Femur (tissue), 1 donor: ENCODE measurements at places on chromosomes 16 and 17.

DNA sequence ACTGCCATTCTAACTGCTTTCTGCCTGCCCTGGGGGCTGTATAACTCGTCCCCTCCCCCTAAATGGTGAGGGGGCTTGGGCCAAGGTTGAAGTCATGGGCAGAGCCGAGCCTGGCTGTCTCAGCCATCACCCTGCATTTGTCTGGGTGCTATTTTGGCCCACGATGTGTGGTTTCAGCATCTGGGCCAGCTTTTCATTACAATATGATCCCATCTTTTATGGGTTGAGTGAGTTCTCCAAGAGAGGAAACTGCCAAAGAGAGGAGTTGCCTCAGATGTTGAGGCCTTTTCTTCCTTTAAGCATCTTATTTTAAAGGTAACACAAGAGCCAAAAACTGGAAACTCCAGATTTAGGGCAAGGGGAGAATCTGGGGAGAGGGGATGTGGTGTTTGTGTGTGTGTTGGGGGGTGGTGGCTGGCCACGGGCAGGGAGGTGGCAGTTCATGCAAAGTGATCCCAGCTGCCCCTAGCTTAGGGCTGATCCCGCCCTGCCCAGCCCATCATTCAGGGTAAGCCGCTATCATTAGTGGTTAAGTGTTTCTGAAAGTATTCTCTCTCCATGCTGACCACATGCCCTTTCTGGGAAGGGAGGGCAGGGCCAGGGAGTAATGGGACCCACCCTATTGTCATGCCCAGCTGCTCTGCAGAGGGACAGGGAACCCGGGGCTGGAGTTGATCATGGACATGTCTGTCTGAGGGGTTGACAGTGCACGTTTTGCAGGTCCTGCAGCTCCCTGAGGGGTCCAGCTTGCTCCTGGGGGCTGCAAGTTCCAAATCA, 83.2 kb upstream of the CLEC18A start:
- peak; percentile 72 for DNase-seq

DNA sequence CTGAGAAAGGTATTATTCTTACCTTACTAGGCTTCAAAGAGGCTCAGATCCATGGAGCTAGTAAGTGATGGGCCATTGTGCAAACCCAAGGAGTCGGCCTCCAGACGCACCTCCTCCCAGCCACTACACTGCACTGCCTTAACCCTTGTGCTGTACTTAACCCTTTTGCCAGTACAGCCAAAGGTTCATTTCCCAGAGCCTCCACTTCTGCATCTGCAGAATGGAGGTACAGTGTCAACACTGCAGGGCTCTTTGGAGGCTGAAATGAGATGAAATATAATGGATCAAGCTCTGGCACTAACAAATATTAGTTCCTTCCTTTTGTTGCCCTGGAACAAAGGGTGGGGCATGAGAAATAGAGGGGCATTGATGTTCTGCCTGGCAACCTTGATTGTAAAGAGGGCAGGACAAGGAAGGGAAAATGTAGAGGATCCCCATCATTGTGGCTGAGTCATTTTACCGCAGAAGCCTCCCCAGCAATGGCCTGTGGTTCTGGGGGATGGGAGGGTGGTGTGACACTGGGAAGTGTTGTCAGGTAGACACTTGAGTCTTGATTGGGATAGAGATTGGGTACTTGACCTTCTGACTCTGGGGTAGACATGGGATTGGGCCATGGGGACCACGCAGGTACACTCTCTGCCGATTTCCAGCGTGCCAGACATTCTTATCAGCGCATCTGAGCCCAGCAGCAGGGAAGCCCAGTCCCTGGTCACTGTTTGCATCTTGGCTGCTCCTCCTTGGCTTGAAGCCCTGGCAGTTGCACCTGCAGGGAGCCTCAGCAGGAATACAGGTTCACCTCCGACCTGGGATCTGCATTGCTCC, 84.0 kb downstream of the MSI2 start:
- no peak for DNase-seq

GRCh38 chr16:47779201-47780016, 318.3 kb downstream of the PHKB start:
- no peak for DNase-seq

GRCh38 chr17:65598746-65599145, 37.3 kb upstream of the AXIN2 start:
- DNase-seq: no peak

DNA sequence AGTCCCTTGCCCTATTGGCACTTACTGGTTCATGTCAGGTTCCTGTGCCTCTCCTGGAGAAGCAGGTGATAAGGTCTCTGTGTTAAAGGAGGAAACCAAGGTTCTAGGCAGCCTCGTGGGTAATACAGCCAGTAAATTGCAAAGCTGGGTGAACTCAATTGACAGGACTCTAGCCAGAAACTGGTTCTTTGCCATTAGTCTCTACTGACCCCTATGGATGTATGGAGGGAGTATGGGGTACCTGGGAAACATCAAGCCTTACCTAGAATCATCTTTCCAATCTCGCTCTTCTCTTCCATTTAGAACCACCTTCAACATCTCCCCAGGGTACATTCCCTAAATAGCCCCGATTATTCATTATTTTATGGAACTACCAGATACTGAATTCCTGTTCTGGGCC, 169.3 kb downstream of the CDH13 start:
- DNase-seq: no peak

- DNase-seq: no peak
Measured at GRCh38 chr16:51159865-51160264, 8.8 kb upstream of the SALL1 start.

GRCh38 chr16:69532641-69533455, 32.9 kb upstream of the NFAT5 start:
- no peak for DNase-seq

DNA sequence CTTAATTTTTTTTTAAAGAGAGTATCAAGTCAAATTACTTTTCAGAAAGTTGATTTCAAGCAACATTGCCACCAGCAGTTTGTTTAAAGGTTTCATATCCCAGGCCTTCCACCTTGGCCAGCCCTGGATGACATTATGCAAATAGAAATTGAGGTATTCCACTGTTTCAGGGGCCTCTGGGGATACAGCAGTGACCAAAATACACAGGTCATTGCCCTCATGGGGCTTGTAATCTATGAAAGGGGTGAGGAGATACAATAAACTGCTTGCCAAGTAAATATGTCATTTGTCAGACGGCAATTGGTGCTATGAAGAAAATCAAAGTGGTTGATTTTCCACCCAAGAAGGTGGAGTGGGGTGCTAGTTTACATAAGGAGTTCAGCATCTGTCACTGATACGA, 37.8 kb upstream of the TMC5 start:
- DNase-seq: no peak

DNA sequence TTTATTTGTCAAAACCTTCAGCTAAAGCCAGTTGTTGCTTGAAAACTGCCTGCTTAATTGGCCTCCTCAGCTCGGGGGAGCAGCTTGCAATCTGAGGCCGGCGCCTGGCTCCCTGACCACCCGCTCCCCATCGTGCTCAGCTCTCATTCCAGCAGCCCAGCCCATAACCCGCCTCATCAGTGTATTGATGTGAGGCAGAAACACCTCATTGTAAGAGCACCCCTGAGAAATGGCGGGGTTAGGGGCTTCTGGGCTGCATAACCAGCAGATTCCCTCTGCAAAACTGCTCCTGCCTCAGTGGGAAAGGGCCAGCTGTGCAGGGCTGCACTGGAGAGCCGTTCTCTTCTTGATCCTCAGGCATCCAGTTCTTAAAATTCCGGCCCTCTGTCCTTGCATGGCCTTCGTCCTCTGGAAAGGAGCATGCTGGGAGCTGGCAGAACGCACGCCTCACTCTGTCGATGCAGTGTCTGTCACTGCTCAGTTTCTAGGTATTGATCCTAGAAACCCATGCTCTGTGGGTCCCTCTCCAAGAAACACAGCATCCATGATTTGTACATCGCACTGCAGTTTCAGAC, 113.8 kb upstream of the CHMP6 start:
- peak; percentile 26 for DNase-seq

DNA sequence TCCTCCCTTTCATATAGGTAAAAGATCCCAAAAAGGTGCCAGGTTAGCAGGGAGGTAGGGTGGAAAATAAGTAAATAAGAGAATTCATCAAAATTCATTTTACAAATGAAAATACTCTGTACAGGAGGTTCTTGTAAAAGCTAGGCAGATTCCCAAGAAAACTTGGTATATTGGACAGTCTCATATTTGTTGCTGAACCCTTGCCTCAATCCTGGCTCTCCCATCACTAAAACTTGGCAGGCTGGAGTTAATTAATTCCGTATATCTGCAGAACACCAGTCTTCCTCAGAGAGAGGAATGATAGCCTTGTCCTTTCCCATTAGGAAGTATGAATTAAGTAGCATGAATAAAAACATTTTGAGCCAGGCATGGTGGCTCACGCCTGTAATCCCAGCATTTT, 66.2 kb upstream of the MTMR4 start:
- DNase-seq: no peak

GRCh38 chr17:80949451-80950421, 41.9 kb upstream of the CHMP6 start:
- DNase-seq: peak; percentile 20

- DNase-seq: no peak
Measured at GRCh38 chr17:82691714-82692113, 6.8 kb downstream of the RAB40B start.

DNA sequence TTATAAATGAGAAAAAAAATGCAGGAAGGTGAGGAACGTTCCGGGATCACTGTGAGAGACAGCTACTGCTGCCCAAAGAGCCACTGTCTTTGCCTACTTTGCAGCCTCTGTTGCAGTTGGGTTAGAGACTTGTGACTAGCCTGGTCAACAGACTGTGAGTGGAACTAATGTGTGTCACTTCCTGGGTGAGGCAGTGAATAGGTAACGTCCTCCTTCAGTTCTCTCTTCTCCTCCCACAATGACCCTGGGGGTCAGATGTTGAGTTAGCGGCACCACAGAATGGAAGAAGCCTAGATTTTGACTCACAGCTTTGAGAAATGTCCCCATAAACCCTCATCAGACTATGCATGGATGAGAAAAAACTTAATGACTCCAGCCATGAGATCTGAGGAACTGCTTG, 5.2 kb downstream of the C16orf46 start:
- no peak for DNase-seq

DNA sequence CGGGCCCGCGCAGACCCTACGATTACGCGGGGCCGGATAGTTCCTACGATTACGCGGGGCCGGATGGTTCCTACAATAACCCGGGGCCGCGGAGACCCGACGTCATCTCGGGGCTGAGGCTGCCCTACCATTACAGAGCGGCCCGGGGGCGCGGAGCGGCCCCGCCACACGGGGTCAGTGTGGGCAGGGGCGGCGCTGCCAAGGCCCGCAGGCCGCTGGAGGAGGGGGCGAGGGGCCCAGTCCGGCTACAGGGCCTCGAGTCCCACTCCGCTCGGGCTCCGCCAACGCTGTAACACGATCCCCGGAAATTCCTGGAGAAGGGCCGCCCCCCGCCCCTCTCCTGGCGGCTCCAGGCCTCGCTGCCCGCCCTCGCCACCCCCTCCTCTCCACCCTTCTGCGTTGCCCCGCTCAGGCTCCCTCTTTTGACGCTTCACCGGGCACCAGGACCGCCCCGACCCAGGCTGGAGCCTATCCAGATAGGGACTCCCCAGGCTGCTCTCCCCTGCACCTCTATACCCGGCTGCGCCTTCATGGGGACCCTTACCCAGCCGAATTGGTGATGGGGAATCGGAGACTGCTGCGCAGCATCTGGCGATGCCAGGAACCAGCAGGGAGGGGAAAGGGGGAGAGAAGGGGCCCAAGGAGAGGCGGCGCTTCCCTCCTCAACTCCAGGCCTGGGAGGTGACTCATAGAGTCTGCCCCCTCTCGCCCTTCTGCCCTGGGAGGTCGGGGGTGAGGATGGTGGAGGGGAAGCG, at the start of gene RAB34:
TSS of gene RAB34 (minus strand) at position 291 of the 755 bp plus-strand sequence. CDS start 602 bp downstream, outside the sequence.
- DNase-seq: peak; percentile 94

- no peak for DNase-seq
Measured at GRCh38 chr17:68440526-68440925, 16.8 kb downstream of the WIPI1 start.

GRCh38 chr16:924806-925205, 46.0 kb downstream of the LMF1 start:
- no peak for DNase-seq

- no peak for DNase-seq
Measured at GRCh38 chr16:12587170-12587569, 216.5 kb downstream of the CPPED1 start.

- no peak for DNase-seq
Measured at GRCh38 chr16:49799172-49799571, 56.7 kb downstream of the ZNF423 start.

GRCh38 chr17:30366536-30366935, 12.2 kb upstream of the CPD start:
- no peak for DNase-seq

- DNase-seq: no peak
Measured at GRCh38 chr17:73760439-73760758, 116.2 kb upstream of the SDK2 start.

- no peak for DNase-seq
Measured at GRCh38 chr17:2964831-2965230, 98.6 kb downstream of the OR1D5 start.

DNA sequence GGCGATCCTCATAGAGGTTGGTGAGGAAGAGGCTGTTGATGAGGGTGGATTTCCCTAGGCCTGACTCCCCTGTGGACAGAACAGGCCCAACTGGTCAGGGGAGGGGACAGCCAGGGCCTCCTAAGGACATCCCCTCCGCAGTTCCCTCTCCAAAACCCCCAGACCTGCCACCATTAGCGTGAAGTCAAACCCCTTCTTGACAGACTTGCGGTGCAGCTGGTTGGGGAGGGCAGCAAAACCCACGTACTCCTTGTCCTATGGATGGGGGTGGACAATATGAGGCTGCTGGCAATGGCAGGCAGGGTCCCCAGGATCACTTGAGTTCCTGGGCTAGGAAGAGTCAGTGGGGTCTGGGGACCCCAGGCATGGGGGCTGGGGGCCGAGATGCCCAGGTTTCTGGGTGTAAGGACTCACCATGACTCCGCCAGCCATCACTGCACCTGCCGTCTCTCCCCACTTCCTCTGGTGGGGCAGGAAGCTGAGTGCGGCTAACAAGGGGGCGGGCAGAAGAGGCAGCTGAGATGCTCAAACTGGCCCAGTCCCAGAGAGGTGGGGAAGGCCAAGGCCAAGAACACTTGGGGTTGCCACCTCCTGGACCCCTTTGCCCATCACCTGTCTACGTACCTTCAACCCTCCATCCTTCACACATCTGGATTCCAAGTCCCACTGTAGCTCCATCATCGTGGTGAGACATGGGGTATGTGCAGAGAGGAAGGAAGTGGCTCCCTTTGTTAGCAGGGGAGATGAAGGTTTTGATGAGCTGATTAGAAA, at the start of gene SEPTIN1:
TSS of gene SEPTIN1 (minus strand) at position 451 of the 771 bp plus-strand sequence. CDS start at position 432, 19 bp downstream.
- DNase-seq: peak; percentile 51

GRCh38 chr17:69851736-69852135, 223.3 kb upstream of the KCNJ16 start:
- no peak for DNase-seq
